ENCODE measurements at places on chromosomes 12 and 14.

DNA sequence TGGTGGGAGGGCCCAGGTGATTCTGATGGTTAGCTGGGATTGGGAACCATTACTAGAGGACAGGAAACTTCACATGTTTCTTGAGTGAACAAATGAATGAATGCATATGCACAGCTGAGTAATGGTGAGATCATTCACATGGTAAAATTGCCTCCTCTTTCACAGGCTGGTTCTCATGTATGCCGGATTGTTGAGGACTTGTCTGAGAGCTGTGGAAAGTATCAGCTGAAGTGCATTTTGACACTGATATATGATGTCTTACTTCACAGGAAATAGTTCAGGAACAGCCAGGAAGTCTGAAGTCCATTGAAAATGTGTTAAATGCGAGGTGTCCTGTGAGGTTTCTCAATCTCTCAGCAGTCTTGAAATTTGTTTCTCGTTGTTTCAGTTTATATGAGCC, 77.6 kb upstream of the DACT1 start:
- no peak for DNase-seq

- DNase-seq = peak; percentile 1
These were observed 251.2 kb downstream of the ACSS3 start for GRCh38 chr12:81329085-81329484.

DNA sequence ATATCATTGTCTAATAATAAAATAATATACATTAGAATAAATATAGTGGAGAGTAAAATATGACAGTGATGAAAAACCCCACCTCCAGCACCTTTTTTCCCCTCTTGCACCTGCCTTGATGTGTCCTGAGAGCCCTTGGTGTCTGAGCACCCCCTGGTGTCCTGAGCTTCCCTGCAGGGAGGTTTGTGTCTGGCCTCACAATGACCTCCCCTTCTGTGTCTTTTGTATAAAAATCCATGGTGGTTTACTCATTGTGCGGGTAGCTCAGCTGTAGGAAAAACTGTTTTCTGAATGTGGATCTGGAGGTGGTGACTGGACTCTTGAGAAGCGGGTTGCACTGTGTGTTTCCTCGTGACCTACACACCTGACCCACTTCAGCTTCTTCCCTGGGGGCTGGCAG, 636.9 kb downstream of the TMEM121 start:
- DNase-seq = no peak

DNA sequence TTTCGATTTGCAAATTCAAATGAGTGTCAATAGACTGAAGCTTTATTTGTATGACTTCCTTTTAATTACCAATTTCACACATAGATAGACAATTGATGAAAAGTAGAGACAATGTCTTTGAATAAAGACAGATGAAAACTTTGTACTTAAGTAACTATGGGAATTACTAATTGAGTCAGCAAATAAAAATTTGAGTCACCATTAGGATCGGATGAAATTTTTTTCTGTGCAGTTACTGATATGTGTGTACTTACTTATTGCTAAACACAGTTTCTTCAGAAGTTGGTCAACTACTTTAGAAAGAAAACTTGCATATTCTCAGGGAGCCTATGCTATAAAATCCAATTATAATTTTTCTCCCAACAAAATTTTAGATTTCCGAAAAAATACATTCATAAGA, 224.9 kb upstream of the SLC16A7 start:
- DNase-seq = no peak

DNA sequence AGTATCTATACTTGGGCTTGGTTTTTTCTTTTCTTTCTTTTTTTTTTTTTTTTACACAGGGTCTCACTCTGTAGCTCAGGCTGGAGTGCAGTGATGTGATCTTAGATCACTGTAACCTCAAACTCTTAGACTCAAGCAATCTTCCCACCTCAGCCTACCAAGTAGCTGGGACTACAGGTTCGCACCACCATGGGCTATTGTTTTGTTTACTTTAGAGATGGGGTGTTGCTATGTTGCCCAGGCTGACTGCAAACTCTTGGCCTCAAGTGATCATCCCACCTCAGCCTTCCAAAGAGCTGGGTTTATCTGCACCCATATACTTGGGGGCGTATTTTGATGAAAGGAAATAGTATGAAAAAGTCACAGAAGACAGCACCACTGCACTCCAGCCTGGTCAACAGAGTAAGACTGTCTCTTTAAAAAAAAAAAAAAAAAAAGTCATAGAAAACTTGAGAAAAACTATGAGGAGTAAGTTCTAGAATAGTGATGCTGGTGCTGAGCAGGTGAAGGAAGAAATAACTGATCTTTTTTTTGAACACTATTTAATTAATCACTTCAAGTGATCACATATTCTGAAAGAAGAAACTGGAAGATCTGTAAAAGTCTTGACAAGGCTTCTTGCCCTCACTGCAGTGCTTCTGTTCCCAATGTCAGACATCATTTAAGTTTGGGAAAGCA, 53.8 kb upstream of the NPFF start:
- DNase-seq = no peak

DNA sequence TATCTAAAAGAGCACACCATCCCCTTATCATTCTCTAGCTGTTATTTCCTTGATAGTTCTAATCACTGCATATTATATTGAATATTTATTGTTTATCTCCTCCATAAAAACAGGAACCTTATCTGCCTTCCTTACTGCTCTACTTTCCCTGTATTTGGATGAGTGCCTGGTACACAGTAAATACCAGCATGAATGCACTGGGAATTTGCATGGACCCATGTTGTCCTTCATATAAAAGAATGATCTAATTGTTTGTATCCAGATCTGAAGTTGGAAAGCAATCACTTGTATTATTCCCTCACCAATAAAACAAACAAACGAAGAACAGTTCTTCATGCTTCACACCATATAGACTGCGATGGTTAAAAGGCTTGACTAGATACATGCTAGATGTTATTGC, 15.3 kb upstream of the CNOT2 start:
- no peak for DNase-seq

- no peak for DNase-seq
These were observed 127.6 kb downstream of the PAWR start for GRCh38 chr12:79563021-79563740.

DNA sequence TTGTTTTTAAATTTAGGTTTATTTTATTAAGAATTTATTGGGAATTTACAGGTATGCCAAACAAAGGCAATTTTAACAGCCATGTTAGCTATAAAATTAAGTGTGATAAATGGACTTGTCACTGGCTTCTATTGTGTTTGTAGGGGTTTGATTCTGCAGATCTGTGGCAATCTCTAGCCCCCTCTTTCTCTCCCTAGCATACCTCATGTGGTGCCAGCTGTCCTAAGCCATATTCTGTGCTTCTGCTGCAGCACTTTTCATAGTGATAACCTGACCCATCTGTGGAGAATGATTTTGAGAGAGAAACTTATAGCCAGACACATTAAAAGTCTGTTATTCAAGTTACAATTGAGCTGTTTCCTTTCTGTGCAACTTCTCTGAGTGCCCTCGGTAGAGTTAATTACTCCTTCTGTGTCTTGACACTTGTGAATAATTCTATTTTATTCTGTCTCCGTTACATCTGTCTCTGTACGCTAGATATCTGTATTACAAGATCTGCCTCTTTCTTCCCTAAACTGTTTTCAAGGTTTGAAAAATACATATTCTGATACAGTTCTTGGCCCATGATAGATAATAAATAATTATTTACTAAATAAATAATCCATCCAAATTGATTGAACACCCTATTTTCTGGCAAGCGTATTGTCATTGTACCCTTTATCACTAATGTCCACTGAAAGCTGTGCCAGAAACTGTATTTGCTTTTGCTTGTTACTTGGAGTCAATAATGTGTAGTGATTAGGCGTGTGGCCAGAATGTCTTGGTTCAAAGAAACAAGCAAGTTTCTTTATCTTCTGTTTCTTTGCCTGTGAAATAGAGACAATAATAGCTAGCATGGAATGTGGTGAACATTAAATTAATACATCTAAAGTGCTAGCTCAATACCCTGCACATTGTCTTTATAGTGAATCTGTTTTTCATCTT, 40.0 kb downstream of the FRS2 start:
- no peak for DNase-seq

GRCh38 chr14:26984311-26985177, 386.7 kb upstream of the NOVA1 start:
- peak; percentile 51 for DNase-seq

DNA sequence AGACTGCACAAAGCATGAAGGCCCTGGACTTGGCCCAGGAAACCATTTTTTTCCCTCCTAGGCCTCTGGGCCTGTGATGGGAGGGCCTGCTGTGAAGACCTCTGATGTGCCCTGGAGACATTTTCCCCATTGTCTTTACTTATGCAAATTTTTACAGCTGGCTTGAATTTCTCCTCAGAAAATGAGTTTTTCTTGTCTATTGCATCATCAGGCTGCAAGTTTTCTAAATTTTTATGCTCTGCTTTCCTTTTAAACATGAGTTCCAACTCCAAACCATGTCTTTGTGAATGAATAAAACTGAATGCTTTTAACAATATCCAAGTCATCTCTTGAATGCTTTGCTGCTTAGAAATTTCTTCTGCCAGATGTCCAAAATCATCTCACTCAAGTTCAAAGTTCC, 43.7 kb upstream of the TRHDE start:
- no peak for DNase-seq

GRCh38 chr12:69497308-69498026, 27.3 kb downstream of the FRS2 start:
- DNase-seq = peak; percentile 28

- DNase-seq = no peak
These were observed 10.7 kb downstream of the CACNB3 start for GRCh38 chr12:48828841-48829575.

DNA sequence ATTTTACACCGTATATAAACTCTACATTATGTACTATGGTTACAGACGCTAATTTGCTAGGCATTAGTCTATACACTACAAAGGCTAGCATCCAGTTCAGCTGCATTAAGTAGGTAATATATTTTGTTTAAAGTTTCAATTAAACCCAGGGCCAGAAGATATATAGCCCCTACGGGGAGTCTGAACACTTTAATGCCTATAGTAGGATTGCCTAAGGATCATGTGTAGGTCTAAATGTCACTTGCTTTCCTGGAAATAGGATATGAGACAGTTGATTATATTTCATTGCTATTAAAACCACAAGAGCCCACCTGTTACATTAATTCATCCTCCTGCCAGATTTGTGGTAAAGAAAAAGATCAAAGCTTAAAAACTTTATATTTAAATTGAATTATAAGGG, 286.9 kb downstream of the TMTC2 start:
- no peak for DNase-seq

DNA sequence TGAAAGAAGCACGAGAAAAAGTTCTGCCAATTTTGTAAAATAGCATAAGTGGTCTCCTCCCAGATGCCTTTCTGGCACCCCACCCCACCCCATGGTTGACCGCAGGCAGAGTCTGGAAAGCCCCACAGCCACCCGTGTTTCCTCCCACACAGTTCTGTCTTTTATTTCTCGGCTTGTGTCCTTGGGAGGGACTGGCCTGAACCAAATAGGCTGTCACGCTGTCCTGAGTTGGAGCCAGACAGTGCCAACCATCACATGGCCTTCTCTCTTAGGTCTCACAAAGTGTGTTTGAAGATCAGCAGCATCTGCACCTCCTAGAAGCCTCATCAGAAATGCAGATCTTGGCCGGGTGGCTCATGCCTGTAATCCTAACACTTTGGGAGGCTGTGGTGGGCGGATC, 10.2 kb upstream of the LTA4H start:
- peak; percentile 90 for DNase-seq

GRCh38 chr12:46209914-46210872, 58.6 kb downstream of the SLC38A1 start:
- no peak for DNase-seq

DNA sequence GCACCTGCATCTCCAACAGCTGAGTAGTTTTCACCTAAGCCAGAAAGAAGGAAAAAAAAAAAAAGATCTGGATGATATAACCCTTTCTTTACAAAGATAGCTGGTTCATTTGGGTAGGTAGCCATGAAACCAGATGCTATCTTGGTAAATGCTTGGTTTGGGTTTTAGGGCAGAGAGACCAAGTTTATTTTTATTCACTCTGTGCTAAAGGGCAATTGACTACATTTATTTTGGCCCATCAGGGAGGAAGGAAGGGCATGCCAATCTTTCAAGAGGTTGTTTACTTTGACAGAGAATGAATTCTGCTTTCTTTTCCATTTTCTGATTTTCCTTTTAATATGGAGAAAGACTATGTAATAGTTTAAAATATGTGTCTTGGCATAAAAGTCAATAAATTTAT, 91.0 kb downstream of the NTN4 start:
- DNase-seq = no peak

- no peak for DNase-seq
These were observed 50.4 kb upstream of the ATP2A2 start for GRCh38 chr12:110230655-110231054.

DNA sequence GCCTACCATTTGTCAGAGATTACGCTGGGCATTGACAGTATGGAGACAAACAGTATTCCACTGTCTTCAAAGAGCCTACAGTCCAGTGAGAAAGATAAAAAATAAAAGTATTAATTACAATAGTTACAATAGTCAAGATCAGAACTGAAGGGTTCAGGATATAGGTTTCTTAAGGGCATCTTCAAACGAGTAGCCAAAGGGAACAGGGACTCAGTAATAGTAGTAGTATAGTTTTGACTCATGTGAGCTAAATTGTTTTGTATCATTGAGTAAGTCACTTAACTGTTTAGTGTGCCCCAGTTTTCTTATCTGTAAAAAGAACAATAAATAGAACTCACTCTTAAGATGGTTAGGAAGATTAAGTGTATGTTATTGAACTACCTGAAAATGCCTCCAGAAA, 123.6 kb downstream of the METTL25 start:
- DNase-seq = no peak

DNA sequence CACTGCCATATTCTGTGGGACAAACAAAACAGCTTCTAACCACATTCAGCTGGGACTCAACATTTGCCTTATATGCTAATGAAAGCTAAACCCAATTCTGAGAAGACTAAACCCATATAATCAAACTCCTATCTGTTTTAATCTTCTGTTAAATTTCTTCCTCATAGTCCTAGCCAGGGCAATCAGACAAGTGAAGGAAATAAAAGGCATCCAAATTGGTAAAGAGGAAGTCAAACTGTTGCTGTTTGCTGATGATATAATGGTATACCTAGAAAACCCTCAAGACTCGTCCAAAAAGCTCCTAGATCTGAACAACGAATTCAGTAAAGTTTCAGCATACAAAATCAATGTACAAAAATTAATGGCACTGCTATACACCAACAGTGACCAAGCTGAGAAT, 157.1 kb downstream of the PHLDA1 start:
- no peak for DNase-seq

DNA sequence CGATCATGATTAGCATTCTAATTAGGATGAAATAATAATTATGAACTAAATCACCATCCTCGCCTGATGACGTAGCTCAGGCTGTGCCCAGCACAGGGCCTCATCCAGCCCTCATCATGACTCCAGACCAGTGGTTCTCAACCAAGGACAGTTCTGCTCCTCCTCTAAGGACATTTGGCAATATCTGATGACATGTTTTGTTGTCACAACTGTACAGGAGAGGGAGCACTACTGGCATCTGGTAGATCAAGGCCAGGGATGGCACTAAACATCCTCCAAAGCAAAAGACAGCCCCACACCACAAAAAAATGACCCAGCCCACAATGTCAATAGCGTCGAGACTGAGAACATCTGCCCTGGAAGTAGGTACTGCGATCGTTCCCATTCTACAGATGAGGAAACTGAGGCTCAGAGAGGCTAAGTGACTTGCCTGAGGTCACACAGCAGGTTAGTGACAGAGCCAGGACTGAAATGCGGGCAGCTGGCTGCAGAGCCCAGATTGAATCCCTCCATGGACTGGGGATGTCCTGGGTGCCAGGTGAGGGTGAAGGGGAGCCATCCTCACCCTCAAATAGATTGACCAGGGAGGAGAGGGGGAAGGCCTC, 15.5 kb downstream of the TRPV4 start:
- DNase-seq = peak; percentile 33

- no peak for DNase-seq
These were observed 1.1 kb downstream of the GALNT16 start for GRCh38 chr14:69260861-69261564.
